ENCODE measurements at places on chromosomes 13 and 19. TPM values are rescaled to one million over a fixed set of nuclear protein-coding genes. Genes with fewer than 3 reads are reported as not detected.

The ZNF524 gene
- total RNA-seq = 28.6 TPM

The SHD gene
- not detected for total RNA-seq

The ADGRE3 gene
- 17.3 TPM for total RNA-seq

The OR7D2 gene
- total RNA-seq = 0.52 TPM

The TYROBP gene
- total RNA-seq = 367 TPM

GRCh38 chr19:17076543-17076991 lies 990 bp downstream of the MYO9B start:
- no peak for DNase-seq

- no peak for DNase-seq
Observed at GRCh38 chr13:45850027-45850613, 1.4 kb downstream of the SIAH3 start.

- peak; percentile 96 for DNase-seq
Observed at GRCh38 chr19:13152974-13153568, 2.9 kb downstream of the IER2 start.

GRCh38 chr13:79171141-79172061 lies 234.7 kb downstream of the RBM26 start:
- DNase-seq = no peak

- DNase-seq = no peak
Observed at GRCh38 chr19:1921825-1922224, 16.6 kb downstream of the ADAT3 start.

- DNase-seq = no peak
Observed at GRCh38 chr19:13029893-13030292, 34.6 kb downstream of the NFIX start.

GRCh38 chr19:15813916-15814315 lies 1.5 kb downstream of the OR10H1 start:
- no peak for DNase-seq

DNA sequence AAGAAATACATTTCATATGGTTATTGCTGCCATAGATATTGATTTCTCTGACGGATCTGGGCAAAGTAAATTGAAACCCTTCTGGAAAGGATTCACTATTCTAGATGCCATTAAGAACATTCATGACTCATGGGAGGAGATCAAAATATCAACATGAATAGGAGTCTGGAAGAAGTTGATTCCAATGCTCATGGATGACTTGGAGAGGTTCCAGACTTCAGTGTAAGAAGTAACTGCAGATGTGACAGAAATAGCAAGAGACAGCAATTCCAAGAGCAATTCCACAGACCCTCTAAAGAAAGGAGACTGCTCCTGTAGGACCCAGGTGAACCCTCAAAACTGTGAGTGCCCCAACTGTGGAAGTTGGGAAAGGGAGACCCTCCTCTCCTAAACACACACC lies 30.9 kb upstream of the KCTD12 start:
- no peak for DNase-seq

- DNase-seq = no peak
Observed at GRCh38 chr19:55232286-55232602, 3.7 kb upstream of the TMEM86B start.

GRCh38 chr13:50612717-50613116 lies 230.8 kb downstream of the DLEU7 start:
- DNase-seq = no peak

DNA sequence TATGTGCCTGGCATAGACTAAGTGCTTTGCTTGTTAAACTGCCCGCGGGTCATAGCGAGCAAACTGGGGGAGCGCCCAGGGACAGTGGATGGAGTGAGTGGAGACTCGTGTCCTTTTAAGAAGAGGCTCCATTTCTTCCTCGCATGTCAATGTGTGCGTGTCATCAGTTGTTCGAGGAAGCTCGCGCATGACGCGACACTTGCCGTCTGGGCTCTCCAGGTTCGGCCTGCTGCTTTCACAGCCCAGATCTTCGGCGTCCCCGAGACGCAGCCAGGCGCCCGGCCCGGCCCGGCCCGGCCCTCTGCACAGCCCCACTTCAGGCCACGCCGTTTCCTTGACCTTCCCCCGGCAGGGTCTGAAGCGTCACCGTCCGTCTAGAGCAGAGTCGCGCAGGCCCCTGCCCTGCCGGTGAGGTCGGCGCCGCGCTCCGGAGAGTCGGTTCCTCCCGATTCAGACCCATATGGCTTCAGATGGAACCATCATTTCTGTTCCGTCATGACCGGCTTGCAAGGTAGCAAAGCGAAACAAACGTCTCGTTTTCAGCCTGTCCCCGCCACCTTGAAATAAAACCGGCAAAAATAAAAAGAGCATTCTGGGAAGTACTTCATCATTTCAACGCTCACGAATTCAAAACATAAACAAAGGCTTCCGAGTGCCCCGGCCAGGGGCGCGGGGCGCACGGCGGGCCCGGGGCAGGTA lies 599 bp upstream of the ARHGEF7 start:
- DNase-seq = peak; percentile 77

DNA sequence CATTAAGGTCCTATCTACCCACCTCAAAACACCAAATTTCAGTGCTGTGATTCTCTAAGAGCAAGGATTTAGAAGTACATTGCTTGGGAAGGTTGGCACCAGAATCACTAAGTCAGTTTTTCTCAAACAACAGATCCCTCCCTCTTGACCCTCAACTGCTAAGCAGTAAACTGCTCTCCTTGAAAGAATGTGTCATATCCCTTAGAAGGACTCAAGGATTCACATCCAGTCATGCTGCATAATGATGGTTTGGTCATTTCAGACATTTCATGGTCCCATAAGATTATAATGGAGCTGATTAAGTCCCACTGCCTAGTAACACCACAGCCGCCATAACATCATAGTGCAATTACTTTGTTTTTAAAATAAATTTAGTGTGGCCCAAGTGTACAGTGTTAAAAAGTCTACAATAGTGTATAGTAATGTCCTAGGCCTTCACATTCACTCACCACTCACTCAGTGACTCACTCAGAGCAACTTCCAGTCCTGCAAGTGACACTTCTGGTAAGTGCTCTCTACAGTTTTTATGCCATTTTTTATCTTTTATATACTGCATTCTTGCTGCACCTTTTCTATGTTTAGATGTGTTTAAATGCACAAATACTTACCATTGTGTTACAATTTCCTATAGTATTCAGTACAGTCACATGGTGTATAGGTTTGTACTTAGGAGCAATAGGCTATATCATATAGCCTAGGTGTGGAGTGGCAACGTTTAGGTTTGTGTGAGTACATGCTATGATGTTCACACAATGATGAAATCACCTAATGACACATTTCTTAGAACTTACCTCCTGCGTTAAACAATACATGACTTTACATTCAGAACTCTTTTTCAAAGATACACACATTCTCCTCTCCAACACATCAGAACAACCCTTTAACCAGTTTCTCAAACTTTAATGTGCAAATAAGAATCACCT lies 15.7 kb upstream of the CCDC169 start:
- DNase-seq = no peak

DNA sequence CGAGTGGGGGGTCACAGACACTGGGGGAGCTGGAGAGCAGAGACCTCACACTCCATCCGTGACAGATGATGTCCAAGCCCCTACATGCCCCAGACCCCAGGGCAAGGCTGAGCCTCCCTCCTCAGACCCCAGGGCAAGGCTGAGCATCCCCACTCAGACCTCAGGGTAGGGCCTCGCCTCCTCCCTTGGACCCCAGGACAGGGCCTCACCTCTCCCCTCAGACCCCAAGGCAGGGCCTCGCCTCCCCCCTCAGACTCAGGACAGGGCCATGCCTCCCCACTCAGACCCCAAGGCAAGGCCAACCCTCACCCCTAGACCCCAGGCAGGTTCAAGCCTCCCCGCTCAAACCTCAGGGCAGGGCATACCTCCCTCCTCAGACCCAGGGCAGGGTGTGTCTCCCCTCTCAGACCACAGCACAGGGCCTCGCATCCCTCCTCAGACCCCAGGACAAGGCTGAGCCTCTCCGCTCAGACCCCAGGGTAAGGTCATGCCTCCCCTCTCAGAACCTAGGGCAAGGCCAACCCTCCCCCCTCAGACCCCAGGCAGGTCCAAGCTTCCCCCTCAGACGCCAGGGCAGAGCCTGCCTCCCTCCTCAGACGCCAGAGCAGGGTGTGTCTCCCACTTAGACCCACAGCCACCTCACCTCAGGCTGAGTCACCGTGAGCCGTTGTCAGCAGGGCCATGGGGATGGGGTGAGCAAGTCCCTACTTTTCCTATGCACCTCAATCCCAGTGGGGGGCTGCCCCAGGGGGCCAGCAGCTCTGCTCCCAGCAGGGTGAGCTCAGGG lies 1.7 kb upstream of the S1PR4 start:
- DNase-seq = peak; percentile 87

DNA sequence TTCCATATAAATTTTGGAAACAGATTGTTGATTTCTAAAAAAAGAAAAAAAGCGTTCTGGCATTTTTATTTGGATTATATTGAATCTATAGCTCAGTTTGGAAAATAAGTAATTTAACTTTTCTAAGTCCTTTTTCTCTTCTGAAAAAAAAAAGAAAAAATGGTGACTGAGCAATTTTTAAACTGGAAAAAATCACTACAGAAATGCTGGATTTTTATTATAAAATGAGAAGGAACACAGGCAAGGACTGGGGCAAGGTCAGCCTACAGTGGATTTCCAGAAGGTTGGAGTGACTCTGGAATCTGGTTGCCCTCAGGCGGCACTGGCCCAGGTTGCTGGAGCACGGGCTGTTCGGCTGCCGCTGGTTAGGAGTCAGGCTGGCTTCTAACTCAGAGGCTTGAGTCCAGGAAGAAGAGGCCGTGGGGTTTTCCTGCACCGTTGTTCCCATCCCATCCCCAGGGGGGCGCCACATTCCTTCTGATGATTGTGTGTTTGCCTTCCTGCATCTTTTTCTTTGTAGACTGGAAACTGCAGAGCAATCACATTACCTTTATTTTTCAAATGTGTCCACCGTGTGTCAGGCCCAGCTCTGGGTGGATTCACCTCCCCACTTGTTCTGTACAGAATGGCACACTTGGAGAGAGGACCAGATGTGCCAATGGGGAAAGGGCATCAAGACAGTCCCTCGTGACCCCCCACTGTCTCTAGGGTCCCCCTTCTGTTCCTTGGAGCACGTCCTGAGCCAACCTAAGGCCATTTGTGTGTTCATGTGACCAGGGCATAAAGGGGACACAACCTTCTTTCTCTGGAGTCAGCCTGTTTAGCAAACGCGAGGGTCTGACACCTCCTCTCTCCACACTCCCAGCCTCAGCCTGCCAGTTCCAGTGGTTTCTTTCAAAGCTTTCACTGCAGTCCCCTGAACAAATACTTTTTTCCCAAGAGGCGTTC lies 44.5 kb upstream of the GTF3A start:
- no peak for DNase-seq

All from upper lobe of right lung (tissue), 1 donor.